NCI-H2107 (cell line): ENCODE measurements at places on chromosomes 4 and X.

GRCh38 chr4:151165205-151166000, 66.0 kb downstream of the RPS3A start:
- no peak for DNase-seq

- DNase-seq, result no peak
These were observed 63.0 kb downstream of the SORBS2 start for GRCh38 chr4:185748901-185749390.

GRCh38 chr4:87490664-87491369, 38.4 kb downstream of the SPARCL1 start:
- no peak for DNase-seq

GRCh38 chr4:147596981-147597380, 20.2 kb upstream of the TMEM184C start:
- DNase-seq, result no peak

- no peak for DNase-seq
These were observed 177.8 kb upstream of the ATP6AP2 start for GRCh38 chrX:40402831-40403533.

DNA sequence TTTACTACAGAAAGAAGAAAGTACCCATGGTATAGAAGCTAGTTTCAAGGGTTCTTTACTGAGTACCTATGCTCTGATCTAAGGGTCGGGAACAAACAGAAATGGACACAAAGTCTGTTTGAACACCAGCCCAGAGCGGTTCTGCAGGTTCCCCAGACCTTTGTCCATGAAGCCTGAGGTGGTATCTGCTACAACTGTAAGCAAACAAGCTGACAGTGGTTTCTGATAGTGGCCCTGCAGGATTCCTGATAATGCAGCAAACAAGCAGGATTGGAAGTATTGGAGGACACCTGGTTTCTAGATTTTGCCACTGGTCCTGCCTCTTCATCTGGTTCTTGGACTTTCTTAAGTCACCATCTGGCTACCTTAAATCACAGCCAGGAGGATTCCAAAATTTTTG, 23.7 kb downstream of the SMPX start:
- no peak for DNase-seq

GRCh38 chrX:155774387-155774786, 106.8 kb upstream of the VAMP7 start:
- DNase-seq, result no peak

DNA sequence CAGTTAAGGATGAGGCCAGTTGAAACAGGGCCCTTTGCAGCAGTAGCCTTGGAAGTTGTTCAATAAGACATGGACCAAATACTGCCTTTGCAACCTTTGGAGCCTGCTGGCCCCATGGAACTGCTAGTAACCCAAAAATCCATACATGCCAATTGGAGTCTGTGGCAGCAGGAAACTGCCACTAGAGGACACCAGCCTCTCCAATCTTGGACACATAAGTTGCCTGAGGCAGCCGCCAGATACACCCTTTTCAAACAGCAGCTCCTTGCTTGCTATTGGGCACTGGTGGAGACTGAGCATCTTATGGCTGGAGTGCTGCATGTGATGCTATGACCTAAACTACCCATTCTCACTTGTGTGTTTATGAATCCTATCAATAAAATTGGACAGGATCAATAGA, 14.8 kb upstream of the LAP3 start:
- DNase-seq, result no peak

DNA sequence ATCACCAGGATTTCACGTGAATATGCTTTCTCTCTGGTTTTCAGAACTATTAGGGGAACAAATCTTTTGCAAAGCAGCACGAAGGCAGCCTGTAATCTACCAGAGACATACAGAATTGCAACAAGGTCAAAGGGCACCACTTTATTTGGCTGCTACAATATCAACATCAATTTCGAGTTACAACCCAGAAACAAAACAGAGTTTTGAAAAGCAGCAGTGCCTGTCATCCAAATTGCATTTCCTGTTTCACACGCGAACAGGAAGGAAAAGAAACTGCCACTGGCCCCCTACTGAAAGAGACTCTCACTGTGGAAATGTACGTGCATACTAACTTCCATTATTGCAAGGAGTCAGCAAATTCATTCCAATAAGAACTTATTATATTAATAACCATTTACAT, 17.1 kb upstream of the C1QTNF7 start:
- DNase-seq, result no peak

DNA sequence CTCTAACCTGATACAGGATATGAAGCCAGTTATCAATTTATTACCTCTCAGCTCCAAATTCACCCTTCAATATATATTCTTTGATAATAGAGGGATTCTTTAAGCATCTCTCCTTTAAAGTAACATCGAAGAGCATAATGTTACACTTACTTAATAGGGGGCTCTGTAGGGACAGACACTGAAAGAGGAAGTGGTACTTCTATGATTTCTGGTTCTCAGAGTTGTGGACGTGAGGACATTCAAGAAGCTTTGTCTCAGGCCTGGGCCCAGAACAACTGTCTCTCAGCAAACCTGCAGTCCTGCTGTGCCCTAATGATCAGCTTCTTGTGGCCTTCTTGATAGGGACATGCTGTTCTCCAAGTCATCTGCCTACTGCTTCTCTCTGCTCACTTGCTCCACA, 4.2 kb upstream of the ZXDB start:
- no peak for DNase-seq

- DNase-seq, result no peak
These were observed 1157.3 kb downstream of the PCDH7 start for GRCh38 chr4:31877429-31877828.

DNA sequence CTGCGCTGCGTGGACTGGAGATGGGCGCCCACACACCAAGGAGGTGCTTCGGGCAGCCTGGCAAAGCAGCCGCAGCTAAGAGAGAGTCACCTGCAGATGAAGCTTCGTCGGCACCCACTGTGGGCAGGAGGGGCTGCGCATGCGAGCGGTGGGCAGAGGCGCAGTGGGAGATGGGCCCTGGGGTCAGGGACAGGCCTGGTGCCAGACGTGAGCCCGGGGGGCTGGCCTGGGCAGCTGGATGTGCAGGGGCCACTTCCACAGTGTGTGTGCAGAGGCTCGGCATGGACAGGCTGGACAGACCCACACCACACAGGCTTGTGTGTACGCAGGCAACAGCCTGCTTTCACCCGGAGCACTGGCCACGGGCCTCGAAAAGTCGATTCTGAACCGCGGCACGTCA, 18.6 kb downstream of the CTBP1 start:
- no peak for DNase-seq

- DNase-seq, result no peak
These were observed 28.5 kb downstream of the EDNRA start for GRCh38 chr4:147509386-147509785.

DNA sequence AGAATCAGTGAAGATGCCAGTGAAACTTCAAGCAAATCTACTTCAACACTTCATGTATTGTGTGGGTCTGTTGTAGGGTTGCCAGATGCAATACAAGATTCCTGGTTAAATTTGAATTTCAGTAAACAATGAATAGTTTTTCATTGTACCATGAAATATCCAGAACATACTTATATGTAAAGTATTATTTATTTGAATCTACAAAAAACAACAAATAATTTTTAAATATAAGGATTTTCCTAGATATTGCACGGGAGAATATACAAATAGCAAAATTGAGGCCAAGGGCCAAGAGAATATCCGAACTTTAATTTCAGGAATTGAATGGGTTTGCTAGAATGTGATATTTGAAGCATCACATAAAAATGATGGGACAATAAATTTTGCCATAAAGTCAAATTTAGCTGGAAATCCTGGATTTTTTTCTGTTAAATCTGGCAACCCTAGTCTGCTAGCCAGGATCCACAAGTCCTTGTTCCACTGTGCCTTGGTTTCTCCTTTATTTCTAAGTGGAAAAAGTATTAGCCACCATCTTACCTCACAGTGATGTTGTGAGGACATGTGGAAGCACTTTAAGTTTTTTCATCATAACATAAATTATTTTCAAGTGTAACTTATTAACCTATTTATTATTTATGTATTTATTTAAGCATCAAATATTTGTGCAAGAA, 2.3 kb downstream of the CXCL8 start:
- no peak for DNase-seq

DNA sequence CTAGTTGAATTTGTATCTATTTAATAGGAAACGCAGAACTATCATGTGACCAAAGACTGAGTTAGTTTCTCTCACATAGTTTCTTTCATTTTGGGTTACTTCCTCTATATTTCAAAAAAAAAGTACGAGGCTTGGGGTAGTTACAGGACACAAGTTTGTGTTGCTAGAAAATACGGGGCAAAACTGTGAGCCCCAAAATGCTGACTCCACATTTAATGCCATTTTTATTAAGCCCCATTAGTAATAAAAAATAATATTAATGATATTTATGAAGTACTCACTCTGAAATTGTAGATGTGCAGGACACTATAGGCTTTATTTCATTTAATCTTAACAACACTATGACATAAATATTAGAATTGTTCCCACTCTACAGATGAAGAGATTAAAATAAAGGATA, 268.6 kb downstream of the DTHD1 start:
- no peak for DNase-seq

GRCh38 chr4:62271107-62271506, 1071.0 kb downstream of the ADGRL3 start:
- DNase-seq, result no peak

DNA sequence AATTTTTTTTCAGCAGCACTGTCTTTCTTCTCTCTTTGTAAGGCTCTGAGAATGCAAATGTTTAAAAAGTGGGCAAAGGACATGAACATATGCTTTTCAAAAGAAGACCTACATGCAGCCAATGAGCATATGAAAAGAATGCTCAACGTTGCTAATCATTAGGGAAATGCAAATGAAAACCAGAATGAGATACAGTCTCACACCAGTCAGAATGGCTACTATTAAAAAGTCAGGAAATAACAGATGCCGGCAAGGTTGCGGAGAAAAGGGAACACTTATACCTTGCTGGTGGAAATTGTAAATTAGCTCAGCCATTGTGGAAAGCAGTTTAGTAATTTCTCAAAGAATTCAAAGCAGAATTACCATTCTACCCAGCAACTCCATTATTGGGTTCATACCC, 51.6 kb downstream of the BMP15 start:
- DNase-seq, result no peak

DNA sequence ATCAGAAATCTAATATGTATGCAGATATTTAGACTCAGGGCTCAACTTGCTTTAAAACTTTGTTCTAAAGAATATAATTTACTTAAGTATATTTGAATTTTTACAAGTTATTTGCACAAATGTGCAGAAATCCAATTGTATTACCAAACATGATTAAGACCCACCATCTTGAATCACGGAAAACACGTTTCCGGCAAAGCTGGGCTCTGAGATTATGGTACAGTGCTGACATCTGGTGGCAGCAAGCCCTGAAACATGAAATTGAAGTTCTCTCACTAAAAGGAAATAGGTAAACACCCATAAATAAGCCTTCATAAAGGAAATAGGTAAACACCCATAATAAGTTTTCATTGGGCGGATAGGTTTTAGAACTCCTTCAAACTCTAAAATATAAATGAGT, 98.3 kb upstream of the MAOA start:
- no peak for DNase-seq

- no peak for DNase-seq
These were observed 75.4 kb downstream of the TMEM131L start for GRCh38 chr4:153541456-153542096.

- DNase-seq, result no peak
These were observed 52.3 kb upstream of the CLNK start for GRCh38 chr4:10736895-10737294.

DNA sequence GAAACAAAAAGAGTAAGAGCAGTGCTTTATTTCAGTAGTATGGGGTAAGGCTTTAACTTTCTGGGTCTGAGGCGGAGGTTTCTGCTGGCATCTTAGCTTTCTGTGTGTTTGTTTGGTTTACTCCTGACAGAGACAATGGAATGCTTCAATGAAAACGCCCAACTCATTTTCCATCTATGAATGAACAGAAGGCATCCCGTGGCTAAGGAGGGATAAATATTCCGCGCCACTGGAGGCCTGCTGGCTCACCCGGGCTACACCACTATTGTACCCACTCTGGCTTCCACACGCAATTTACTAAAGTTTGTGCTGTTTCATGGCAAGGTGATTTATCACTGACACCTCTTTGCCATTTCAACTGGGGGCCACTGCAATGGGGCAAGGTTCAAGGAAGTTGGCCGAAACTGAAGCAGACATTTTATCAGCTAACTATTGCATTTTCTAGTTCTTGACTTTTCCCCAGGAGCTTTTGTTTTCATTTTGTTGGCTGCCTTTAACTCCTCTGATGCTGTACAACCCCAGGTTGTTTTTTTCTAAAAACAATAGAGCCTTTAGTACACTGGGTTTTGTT, 32.8 kb upstream of the PPARGC1A start:
- no peak for DNase-seq

GRCh38 chr4:95243892-95244291, 304.9 kb downstream of the UNC5C start:
- DNase-seq, result no peak

GRCh38 chrX:13770013-13770535, 35.5 kb downstream of the OFD1 start:
- DNase-seq, result no peak

DNA sequence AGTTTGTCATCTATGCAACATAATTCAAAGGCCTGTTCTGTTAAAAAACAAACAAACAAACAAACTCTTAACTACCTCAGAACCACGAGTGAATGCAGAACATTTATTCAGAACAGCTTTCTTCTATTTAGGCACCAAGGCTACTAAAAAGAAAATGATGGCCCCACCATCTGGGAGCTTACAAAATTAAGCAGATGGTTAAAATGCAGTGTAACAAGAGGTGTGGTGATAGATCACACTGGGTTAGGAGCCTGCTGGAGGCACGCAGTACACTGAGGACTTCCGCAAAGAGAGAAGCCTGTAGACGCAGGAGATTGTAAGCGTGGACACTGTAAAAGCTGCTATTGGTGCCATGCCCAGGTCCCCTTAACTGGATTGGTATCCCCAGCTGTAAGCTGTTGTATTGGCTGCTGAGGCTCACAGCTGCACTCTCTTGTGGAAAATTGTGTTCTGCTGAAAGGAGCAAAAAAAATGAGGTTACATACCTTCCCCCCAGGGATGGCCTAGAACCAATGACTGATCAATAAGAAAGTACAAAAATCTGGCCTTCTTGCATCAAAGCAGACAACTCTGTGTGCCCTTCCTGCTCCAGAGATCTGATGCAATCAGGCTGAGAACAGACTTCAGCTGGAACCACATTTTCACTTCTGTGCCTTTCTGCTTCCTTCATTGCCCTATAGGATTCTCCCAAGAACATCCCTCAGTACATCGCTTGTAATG, 60.0 kb downstream of the SHROOM3 start:
- no peak for DNase-seq

- no peak for DNase-seq
These were observed 132.0 kb upstream of the MED14 start for GRCh38 chrX:40867352-40867751.

GRCh38 chrX:39020051-39020669, 218.9 kb downstream of the MID1IP1 start:
- no peak for DNase-seq

GRCh38 chr4:76641758-76642157, 206.7 kb downstream of the SHROOM3 start:
- DNase-seq, result peak; percentile 14

DNA sequence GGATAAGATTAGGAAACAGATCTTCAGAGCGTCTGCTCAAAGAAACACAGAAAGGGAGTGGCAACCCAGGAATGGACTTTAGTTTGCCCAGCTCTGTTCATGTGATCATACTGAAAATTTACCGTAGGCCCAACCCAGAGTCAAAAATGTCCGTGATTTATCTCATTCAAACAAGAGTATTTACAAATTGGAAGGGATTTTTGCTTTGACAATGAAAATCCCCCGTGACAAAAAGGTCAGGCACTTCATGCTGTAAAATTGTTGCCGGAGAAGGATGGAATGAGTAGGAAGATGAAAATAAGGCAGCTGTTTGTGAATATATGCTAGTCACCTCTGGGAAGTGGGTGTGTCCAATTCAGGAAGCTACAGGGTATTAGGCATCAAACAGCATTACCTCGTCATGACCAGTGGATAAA, 1.2 kb downstream of the SULT1B1 start:
- DNase-seq, result no peak
